M059J (cell line): ENCODE measurements at places on chromosomes 5 and 9. TPM values are rescaled to one million over a fixed set of nuclear protein-coding genes. Genes with fewer than 3 reads are reported as not detected.

- no peak for DNase-seq
Measured at GRCh38 chr5:3194271-3194670, 401.4 kb upstream of the IRX1 start.

GRCh38 chr5:18967637-18968036, 1020.4 kb downstream of the CDH18 start:
- peak; percentile 19 for DNase-seq

DNA sequence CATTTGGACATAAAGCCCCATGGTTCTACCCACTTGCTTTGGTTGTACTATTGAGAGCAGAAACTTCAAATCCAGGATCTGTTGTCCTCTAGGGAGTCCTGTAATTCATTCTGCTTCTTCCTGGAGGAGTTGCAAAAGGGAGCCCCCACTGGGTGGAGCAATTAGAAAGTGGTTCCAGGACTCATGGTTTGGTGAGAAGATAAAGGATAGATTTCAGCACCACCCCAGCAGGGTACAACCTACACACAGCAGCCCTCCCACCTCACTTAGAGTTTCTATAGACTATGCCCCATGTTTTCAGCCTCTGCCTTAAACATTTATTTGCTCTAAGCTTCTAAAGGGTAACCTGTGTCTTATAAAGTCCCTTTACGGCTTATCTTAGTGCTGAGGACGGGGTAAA, 112.6 kb upstream of the ARRDC3 start:
- no peak for DNase-seq

- DNase-seq = no peak
Measured at GRCh38 chr9:138009803-138010690, 132.5 kb downstream of the CACNA1B start.

- no peak for DNase-seq
Measured at GRCh38 chr5:142767911-142768310, 2.3 kb upstream of the ARHGAP26 start.

DNA sequence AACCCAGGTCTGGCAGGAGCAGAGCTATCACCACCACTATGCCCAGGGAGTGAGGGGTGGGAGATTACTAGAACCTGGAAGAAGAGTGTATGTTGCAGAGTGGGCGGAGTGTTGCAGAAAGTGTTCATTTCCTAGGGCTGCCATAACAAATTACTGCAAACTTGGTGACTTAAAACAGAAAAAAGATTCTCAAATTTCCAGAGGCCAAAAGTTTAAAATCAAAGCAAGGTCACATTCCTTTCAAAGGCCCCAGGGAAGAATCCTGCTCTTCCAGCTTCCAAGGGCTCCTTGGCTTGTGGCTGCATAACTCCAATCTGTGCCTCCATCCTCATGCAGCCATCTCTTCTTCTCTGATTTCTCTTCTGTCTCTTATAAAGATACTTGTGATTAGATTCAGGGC, 30.6 kb upstream of the SPINK4 start:
- DNase-seq = no peak

- DNase-seq = no peak
Measured at GRCh38 chr9:135281151-135281550, 193.7 kb downstream of the OLFM1 start.

DNA sequence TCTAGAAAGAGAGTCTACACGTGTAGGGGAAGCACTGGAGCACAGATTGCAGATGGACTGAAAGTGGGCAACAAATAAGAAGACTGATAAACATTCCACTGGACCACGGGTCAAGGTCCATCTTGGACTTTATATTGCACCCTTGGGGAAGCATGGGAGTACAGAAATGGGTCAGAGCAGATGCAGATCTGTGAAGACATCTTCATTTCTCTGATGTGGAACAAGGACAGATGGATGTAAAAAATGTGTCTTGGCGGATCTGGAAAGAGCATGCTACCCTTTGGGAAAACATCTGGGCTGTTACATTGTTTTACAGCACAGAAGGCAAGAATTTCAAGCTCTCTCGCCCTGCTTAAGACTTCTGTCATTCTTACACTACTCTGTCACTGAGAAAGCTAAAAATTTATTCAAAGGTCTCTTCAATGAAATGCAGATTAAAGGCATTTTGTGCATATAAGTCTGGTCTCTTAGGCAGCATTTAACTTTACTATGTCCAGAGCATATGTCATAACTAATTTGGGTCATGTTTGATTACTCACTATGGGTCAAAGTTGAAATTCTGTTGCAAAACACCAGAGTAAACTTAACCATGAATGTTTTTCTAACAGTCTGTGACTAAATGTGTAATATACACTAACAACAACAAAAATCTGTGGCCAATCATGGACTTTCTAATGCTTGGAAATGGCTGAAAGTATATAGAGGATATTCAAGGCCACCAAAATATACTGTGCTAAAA, 756.4 kb upstream of the DMAC1 start:
- DNase-seq = no peak

GRCh38 chr9:137428841-137429545, 5.8 kb downstream of the NOXA1 start:
- no peak for DNase-seq

DNA sequence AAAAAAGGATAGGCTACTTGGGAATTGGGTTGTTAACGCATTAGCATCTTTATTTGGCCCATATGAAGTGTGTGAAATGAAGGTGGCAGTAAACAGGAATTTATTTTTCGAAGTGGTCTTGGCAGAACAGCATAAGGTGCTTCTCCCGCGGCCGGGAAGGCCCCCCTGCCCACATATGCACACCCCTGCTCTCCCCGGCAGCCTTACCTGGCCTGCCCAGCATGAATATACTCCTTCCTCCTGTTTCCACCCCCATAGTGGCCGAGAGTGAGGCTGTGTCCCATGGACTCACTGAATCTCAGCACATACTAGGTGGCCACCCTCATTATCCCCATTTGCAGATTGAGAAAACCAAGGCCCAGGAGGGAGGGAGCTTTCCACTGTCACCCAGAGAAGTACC, 54.0 kb upstream of the OLFM1 start:
- DNase-seq = no peak

DNA sequence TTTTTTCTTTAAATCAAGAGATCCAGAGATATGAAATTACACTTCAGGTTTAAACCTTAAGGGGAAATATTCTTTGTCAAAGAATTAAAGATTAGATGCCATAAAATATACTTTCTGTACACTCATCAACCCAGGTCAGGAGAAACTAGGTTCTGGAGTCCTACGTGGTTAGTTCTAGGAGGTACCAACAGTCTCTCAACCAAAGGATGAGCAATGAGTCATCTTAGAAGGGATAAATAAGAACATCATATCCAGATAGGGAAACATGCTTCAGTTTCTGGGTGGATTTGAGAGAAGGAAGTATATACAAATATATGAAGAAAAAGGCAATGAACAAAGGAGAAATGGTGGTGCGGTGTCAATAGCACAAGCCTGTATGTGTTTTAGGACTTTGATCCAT, 98.2 kb downstream of the CSNK1G3 start:
- DNase-seq = peak; percentile 15

PPP3R2 gene
- not detected in 2 replicates for total RNA-seq

- DNase-seq = no peak
Measured at GRCh38 chr9:124846969-124847368, 6.3 kb upstream of the WDR38 start.

OR1L1 gene
- total RNA-seq = not detected in 2 replicates

- DNase-seq = peak; percentile 76
Measured at GRCh38 chr5:172172912-172173563, 15.0 kb downstream of the STK10 start.

GRCh38 chr5:113950186-113950585, 411.7 kb upstream of the KCNN2 start:
- DNase-seq = no peak

ELAVL2 gene
- 15.0 and 21.6 TPM in 2 replicates for total RNA-seq

DNA sequence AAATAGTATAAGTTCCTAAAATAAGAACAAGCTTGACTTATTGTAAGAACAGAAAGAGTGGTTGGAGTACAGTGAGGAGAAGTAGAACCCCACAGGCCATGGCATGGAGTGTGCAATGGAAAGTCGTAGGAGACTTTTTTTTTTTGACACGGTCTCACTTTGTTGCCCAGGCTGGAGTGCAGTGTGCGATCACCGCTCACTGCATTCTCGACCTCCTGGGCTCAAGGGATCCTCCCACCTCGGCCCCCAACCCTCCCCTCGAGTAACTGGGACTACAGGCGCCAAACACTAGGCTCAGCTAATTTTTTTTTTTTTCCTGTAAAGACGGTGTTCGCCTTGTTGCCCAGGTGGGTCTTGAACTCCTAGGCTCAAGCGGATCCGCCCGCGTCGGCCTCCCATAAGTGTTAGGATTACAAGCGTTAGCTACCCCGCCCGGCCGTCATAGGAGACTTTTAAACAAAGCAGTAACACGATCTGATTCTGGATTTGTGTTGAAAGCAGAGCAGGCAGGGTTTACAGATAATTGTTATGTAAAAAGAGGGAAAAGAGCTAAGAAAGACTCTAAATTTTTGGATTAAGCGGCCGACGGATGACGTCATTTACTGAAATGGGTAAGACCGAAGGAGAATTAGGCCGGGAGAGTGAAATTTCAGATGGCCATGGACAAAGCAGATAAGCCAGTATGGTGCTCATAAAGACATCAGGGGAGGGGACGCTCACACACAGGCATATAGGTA, 752 bp downstream of the TSTD2 start:
- peak; percentile 75 for DNase-seq

GRCh38 chr5:121853850-121854249, 2.2 kb downstream of the FTMT start:
- no peak for DNase-seq

GRCh38 chr5:41834506-41834905, 35.7 kb downstream of the OXCT1 start:
- DNase-seq = no peak
